Mononuclear cell (primary cell): ENCODE measurements at places on chromosomes 11 and 22. TPM values are rescaled to one million over a fixed set of nuclear protein-coding genes. Genes with fewer than 3 reads are reported as not detected.

The ANAPC15 gene
- total RNA-seq, result 30.2 TPM

The DNAJB13 gene
- not detected for total RNA-seq

The CEND1 gene
- total RNA-seq, result not detected

The UCP3 gene
- 1.7 TPM for total RNA-seq

The SERPING1 gene
- 2.4 TPM for total RNA-seq

The RASSF10 gene
- not detected for total RNA-seq

The HORMAD2 gene
- not detected for total RNA-seq
